ENCODE measurements at places on chromosomes 5 and 9.

- DNase-seq: no peak
These were observed 51.9 kb downstream of the PSAT1 start for GRCh38 chr9:78348848-78349247.

GRCh38 chr5:106397700-106398099, 1273.0 kb downstream of the EFNA5 start:
- no peak for DNase-seq

DNA sequence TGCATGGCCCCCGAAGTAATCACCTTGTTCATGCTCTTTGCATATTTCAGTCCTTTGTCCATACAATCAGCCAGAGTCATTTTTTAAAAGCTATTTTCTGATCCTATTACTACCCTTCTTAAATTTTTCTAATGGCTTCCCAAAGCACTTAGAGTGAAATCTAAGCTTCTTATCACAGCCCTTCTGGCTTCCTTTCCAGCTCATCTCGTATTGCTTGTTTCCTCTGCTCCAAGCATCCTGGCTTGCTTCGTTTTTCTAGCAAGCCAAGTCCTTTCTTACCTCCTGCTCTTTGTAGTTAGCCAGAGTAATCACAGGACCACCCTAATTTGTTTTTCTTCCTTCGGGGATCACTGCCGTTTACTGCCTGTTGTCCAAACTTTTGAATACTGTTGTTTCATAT, 453.3 kb downstream of the KIF4B start:
- DNase-seq: no peak

DNA sequence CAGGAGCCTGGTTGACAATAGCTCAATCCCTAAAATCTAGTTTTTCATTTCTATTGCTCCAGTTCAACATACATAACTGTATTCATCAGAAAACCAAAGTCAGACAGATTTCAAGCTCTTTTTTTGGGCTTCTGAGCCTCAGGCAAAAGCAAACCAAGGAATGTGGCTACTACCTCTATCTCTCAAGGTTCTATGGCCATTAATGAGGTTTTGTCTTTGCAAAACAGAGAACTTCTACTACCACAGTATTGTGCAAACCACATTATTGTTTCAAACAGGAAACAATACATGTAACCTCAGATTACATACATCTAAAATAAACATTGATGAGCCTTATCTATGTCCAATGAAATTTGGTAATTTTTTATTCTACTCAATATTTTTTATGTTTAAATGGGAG, 35.5 kb upstream of the FTMT start:
- no peak for DNase-seq

DNA sequence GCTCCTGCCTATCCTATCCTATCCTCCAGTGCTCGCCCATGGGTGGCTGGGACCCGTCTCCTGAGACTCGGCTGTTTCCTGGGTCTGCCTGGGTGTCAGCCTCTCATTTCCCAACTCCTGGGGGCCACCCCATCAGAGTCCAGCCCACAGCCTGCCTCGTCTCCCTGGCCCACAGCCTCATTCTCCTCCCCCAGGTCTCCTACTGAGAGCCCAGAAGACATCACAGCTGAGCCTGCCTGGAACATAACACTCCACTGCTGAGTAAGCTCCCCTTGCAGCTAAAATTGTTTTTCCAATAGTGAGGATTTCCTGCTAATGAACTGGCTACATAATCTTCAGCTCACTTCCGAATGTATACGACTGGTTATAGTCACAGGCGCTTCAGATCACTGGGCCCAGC, 95.3 kb downstream of the TTLL11 start:
- no peak for DNase-seq

DNA sequence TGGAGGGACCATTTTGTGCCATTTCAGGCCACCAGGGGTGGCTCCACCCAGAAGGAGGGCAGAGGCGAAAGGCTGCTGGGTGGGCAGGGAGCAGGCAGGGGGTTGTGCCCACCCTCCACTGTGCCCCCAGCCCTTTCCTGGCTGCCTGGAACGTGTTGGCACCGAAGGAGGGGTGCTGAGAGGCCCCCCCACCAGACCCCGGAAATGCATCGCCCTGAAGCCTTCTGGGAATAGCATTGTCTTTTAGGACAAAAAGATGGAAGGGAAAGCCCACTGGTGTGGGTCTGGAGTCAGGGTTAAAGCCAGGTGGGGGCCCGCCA, 5.1 kb downstream of the NOXA1 start:
- DNase-seq: no peak

DNA sequence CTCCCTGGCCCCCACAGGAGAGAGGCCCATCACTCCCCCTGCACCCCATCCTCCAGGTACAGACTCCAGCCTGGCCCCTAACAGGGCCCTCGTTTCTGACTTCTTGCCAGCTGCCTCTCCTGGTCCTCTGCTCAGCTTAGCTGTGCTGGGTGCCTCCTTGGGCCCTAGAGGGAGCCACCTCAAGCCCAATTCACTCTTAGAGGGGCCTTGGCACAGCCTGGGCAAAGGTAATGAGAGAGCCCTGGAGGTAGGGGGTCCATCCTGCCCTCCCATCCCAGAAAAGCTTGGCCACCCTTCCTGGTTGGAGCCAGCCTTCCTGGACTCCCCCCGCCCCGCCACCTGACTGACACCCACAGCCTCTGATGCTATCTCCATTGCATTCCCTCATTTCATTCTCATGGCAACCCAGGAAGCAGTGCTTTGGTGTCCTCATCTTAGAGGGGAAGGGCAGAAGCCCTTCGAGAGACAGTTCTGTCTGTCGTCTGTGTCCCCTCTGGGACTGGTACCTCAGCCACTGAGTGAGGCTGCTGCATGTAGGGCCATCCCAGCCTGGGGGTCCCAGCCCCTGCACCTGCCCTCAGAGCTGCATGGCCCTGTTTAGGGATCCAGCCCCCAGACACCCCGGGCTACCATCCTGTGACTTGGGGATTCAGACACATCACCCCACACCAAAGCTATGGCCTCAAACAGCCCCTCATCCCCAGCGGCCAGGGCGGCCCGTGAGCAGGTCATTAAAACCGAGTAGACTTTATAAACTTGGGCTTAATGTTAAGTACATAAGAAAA, 95.5 kb downstream of the BARX1 start:
- DNase-seq: no peak
